AG20443 (cell line): ENCODE measurements at places on chromosomes 5 and 9.

DNA sequence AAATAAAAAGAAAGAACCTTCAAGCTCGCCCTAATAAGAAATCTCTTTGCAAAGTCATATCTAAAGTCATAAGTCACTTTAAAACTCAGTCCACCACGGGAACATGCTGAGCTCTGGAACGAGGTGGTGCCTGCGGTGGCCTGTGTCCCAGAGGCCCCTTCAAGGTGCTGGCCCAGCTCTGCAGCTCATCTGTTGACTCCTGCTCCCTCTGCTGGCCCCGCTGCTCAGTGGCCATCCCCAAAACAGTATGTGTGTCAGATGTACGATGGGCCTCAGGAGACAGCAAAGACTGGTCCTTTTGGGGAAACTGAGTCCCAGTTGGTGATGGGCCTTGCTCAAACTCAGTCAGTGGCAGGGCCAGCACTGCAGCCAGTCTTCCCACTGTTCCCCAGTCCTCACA is 22.8 kb upstream of the FOXB2 start:
- DNase-seq: peak; percentile 78

- DNase-seq: no peak
These were observed 348.9 kb upstream of the ISL1 start for GRCh38 chr5:51034222-51034901.

- DNase-seq: no peak
These were observed 249.6 kb downstream of the PBX3 start for GRCh38 chr9:125996791-125997190.

DNA sequence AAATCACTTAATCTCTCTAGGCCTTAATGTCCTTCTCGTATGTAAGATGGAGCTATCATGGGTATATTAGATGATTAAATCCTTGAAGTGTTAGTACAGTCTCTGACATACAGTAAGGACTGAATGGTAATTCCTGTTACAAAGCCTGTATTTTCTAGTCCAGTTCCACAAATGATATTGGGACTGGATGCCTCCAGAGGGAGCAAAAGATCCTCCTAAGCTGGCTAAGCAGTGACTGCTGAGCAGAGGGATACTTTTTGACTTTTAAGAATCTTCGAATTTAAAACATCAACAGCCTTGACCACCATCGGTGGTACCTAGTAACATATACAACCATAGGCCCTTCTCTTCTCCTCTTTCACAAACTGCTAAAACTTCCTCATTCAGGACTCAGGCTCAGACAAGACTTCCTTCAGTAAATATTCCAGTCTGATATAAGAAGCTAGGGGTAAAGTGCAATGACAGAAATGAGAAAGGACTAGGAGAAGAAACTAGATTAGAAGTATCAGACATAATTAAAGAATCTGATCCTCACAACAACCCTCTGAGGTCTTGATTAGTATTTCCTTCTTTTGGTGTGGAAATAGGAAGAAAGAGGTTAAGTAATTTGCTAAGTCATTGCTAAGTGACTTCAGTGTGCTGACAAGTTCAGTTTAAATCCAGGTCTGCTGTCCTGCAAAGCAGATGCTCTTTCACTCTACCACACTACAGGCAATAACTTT is 13.9 kb downstream of the PTAR1 start:
- peak; percentile 47 for DNase-seq

GRCh38 chr5:160036243-160036642 is 27.3 kb downstream of the TTC1 start:
- DNase-seq: no peak

- DNase-seq: peak; percentile 93
These were observed 11.8 kb upstream of the ACTBL2 start for GRCh38 chr5:57494104-57495098.

- no peak for DNase-seq
These were observed 328.6 kb downstream of the CYLC2 start for GRCh38 chr9:103323699-103324098.

- no peak for DNase-seq
These were observed 259.7 kb downstream of the MED10 start for GRCh38 chr5:6118691-6119090.

- DNase-seq: no peak
These were observed 103.4 kb downstream of the MED10 start for GRCh38 chr5:6274846-6275543.

DNA sequence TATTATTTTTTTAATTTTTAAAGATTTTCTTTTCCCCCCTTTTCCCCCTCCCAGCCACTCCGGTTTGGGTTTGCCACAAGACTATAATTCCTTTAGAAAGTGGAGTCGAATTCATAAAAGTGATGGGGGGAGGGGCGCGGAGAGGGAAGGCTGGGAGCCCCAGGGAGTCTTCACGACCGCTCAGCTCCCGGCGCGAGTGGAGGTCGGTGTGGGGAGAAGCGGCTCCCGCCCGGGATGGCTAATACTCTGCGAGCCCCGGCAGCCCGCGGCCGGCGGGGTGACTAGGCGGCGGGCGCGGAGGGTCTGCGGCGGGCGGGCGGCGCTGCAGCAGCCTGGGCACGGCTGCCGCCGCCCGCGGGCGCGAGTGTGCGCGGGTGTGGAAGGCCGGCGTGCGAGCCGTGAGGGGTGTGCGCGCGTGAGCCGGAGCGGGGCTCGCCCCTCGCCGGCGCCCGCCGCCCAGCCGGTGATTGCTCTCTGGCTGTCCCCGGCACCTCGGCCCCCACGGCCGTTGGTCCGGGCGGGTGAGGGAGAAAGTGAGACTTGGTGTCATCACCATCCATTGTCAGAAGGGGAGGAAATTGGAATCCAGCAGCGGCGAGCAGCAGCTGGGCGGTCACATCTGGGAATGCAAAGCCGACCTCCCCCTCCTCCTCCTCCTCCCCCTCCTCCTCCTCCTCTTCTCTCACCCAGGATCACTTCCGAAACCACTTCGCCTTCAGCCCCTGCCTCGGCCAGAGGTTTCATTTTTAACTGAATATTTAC is at the start of gene PARP8:
TSS of gene PARP8 (plus strand) at position 377 of the 762 bp plus-strand sequence. CDS start 459 bp downstream, outside the sequence.
- peak; percentile 55 for DNase-seq

- peak; percentile 37 for DNase-seq
These were observed at the start of gene PTPDC1 for GRCh38 chr9:94084314-94084713. TSS of gene PTPDC1 (plus strand) at chr9:94084464. CDS start at chr9:94084531, 67 bp downstream.

DNA sequence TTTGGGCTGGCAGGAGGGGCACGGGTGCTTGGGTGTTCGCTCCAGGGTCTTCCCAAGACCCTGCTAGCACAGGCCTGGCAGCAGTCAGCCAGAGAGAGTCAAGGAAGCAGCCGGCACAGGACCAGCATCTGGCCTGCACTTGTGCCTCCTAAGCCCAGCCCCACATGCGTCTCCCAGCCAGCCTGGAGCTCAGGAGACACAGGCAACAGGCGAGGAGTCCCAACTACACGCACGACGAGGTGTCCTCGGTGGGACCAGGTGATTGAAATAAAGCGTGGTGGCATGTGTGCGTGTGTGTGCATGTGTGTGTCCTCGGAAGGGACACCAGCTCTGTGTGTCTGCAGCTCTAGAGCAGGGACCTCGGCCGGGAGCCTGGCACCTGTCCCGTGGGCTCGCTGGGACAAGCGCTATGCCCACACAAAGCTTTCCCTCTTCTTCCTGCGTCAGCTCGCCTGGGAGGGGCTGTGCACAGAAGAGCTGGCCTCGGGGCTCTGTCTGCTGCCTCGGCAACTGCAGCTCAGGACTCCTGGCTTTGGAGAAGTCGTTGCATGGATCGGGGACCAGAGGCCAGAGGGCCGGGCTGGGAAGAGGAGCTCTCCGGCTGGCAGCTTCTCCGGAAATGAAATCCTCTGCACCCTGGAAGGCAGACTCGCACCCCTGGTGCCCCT is 14.7 kb upstream of the SLC9A3 start:
- no peak for DNase-seq

- no peak for DNase-seq
These were observed 20.1 kb downstream of the ISOC1 start for GRCh38 chr5:129114539-129115193.

DNA sequence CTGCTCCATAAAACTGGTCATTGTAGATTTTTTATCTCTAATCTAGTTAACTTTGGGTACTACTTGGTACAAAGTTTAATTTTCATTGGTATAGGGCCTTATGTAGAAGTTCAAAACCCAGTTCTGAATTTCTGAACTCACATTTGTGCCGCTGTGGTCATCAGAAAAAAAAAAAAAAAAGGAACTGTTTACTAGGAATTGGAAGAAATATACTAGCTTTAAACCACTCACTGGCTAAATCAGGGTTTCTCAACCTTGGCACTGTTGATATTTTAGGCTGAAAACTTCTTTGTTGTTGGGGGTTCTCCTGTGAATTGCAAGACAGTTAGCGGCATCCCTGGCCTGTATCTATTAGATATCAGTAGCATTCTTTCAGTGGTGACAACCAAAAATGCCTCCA is 4.1 kb upstream of the ZFYVE16 start:
- DNase-seq: no peak

DNA sequence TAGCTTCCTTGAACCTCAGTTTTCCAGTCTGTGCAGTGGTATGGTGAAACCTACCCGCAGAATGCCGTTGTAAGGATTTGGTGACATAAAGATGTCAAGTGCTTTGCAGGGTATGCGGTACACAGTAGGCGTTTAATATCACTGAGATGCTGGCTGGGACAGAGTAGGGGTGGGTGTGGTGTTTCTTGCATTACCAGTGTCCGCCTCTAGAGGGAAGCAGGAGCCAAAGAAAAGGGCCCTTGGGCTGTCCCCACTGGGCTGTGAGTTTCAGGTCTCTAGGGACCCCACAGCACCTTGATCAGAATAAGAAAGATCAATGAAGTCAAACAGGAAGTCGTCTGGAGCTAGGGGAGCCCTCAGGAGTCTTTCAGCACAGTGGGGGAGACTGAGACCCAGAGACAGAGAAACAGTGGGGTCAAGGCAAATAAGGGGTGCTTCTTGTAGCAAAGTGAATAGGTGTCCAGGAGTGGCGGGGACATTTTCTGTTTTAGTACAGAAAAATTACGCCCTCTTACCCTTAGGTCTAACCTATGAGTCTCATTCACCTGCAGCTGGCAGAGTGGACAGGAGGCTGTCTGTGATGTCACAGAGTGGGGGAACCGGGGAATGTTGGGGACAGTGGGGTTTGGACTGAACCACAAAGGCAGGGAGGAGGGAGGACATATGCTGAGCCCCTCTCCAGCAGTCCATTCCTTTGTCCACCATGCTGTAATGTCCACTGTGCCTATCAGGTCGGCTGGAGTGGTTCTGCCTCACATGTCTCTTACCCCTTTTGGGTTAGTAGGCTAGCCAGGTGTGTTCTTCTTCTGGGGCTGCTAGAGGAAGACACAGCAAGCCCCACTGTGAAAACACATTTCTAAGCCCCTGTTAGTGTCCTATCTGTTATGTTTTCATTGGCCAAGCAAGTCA is 4.7 kb upstream of the TEX53 start:
- DNase-seq: peak; percentile 87

- DNase-seq: no peak
These were observed 495.2 kb downstream of the DIRAS2 start for GRCh38 chr9:90147426-90147825.

DNA sequence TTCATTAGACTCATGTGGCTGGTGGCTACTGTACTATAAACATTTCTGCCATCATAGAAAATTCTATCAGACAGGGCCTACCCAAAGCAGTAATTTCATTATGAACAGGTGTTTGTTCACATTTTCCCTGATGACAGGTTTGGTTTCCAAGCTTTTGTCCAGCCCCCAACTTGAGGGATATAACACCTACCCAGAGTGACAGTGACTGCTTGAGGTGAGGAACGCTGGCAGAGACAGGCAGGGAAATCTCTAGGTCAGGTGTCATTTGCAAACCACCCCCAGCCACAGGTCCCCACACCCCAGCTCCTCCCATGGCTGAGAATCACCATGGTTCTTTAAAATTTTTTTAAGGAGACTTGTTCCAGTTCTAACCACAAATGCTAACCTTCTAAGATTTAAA is 25.5 kb downstream of the GOLM1 start:
- no peak for DNase-seq

DNA sequence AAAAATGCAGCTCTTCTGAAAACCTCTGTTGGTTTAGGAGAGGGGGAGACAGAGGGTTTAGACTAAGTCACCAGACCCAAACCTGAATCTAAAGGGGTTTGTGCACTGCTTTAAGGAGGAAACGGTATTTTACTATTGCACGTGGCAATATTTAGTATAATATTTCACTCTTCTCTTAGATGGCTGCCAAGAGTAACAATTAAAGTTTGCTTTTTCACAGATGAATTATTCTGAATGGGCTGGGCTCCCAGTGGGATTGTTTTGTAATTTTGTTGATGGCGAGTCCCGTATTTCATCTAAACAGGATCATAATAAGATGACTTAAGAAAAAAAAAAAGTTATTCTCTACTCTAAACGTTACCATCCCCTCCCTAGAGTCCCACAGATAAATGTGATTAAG is 245.4 kb downstream of the PCSK5 start:
- no peak for DNase-seq

GRCh38 chr5:83474161-83474796 is 2.7 kb downstream of the VCAN start:
- peak; percentile 87 for DNase-seq

GRCh38 chr9:129716091-129716490 is 36.8 kb downstream of the PTGES start:
- no peak for DNase-seq

DNA sequence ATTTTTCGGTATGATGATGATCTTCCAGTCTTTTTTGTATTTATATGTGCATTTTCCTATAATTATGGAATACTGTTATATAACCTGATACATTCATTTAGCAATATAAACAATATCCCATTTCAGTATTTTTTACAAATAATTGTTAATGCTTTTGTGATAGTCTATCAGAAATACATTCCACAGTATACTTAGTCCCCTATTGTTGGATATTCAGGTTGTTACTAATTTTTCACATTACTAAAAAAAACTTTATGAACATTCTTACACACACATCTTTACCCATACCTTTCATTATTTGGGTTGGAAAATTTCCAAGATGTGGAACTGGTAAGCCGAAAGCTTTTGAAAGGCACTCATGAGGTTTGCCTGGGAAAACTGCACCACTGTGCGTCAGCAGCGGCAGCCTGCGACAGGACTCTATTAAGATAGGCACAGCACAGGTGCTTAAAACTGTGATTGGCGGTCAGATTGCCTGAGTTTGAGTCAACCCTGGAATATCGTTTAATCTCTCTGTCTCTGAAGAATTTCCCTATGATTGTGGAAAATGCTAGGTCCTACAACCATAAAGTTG is 147.5 kb upstream of the ERCC6L2 start:
- no peak for DNase-seq

DNA sequence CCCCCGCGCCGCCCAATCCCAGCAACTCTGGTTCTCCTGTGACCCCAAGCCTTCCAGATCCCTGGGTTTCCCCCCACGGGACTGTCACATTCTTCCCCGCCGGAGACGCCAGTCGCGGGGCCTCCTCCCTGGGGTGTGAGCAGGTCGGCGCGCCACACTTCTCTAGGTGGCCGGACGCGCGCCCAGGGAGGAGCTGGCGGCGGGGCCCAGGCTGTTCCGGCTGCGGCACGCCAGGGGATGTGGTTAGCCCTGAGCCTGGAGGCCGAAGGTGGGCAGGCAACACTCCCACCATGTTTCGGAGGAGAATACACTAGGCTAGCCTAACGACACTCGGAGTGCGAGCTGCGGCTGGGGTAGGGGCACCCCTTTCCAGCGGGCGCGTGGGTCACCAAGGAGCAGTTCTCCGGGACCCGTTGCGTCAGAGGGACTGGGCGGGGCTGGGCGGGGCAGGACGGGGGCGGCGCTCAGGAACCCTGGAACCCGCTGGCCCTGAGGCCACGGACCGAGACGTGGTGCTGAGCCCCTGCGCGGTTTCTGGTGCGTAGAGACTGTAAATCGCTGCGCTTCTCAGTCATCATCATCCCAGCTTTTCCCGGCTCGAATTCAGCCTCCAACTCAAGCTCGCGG is at the start of gene SLC27A6:
TSS of gene SLC27A6 (plus strand) at position 478 of the 627 bp plus-strand sequence. CDS start 650 bp downstream, outside the sequence.
- peak; percentile 14 for DNase-seq

GRCh38 chr9:92978345-92978875 is 31.1 kb downstream of the FGD3 start:
- DNase-seq: no peak
